ENCODE measurements at places on chromosomes 2 and 18. TPM values are rescaled to one million over a fixed set of nuclear protein-coding genes. Genes with fewer than 3 reads are reported as not detected.
A peak's percentile ranks its signal among the peaks of the same experiment; 100 is the strongest.

- no peak overlapping the region for H3K4me3 ChIP-seq
- peak; percentile 81 for DNase-seq
- H3K36me3 ChIP-seq: no peaks in the 10 kb centered on the region
- no peaks in the 10 kb centered on the region for H3K27me3 ChIP-seq
- H3K4me1 ChIP-seq: peaks cover 31% of the 10 kb centered on the region
- peak overlapping the region; percentile 83 for H3K27ac ChIP-seq
Measured at GRCh38 chr2:157789256-157789655, 86.9 kb downstream of the ACVR1 start.

Gene ALPP
- polyA plus RNA-seq: not detected

Gene TWIST2
- polyA plus RNA-seq: 2.9 TPM

Gene GPATCH11
- 9.5 TPM for polyA plus RNA-seq

- H3K4me1 ChIP-seq: peaks cover 2% of the 10 kb centered on the region
- peak; percentile 54 for DNase-seq
- no peaks in the 10 kb centered on the region for H3K27me3 ChIP-seq
- H3K36me3 ChIP-seq: no peaks in the 10 kb centered on the region
- no peak overlapping the region for H3K4me3 ChIP-seq
Measured at GRCh38 chr2:188523919-188524318, 232.2 kb downstream of the GULP1 start.

Measured in muscle of leg (tissue), 16 donors.